Upper lobe of right lung (tissue), 1 donor: ENCODE measurements at places on chromosomes 7 and 10. TPM values are rescaled to one million over a fixed set of nuclear protein-coding genes. Genes with fewer than 3 reads are reported as not detected.

GRCh38 chr10:61164458-61165160 is 220.6 kb upstream of the RHOBTB1 start:
- H3K4me3 ChIP-seq: no peak overlapping the region
- no peak overlapping the region for H3K27ac ChIP-seq
- H3K27me3 ChIP-seq: no peaks in the 10 kb centered on the region
- DNase-seq: peak; percentile 60
- peaks cover 11% of the 10 kb centered on the region for H3K4me1 ChIP-seq
- no peaks in the 10 kb centered on the region for H3K36me3 ChIP-seq

Gene EPDR1
- total RNA-seq: 70.3 TPM

Gene HKDC1
- 9.6 TPM for total RNA-seq

Gene TMEM273
- 63.1 TPM for total RNA-seq

DNA sequence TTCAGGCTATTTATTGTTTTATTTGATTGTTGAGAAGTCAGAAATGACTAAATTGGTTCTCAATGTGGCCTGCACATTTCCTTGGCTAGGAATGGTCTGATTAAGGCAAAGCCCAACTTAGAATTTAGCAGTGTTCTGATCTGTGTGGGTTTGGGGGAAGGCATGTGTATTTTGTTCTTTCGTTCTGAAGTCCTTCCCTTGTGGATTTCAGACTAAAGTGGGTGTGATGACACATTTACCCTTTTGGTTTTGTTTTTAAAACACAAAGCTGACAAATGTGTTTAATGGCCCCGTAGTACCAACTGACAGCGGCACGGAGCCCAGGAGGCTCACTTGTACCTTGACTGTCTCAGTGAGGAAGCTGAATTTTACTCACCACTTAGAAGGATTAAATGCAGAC is 452.3 kb upstream of the GALNT17 start:
- no peak overlapping the region for H3K27ac ChIP-seq
- no peak for DNase-seq
- H3K4me3 ChIP-seq: no peak overlapping the region
- no peaks in the 10 kb centered on the region for H3K36me3 ChIP-seq

DNA sequence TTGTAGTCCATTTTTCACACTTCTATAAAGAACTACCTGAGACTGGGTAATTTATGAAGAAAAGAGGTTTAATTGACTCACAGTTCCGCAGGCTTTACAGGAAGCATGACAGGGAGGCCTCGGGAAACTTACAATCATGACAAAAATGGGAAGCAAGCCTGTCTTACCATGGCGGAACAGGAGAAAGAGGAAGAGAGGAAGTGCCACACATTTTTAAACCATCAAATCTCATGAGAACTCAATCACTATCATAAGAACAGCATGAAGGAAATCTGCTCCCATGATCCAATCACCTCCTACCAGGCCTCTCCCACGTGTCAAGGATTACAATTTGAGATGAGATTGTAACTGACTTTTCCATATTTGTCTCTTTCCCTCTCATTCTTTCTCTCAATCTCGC is 9.3 kb upstream of the PNPLA8 start:
- no peaks in the 10 kb centered on the region for H3K27me3 ChIP-seq
- no peak for DNase-seq
- H3K36me3 ChIP-seq: no peaks in the 10 kb centered on the region

Gene HOXA10
- 0.38 TPM for total RNA-seq

Gene HOXA7
- total RNA-seq: 2.9 TPM

GRCh38 chr7:2482725-2483451 is 6.7 kb upstream of the GRIFIN start:
- H3K4me1 ChIP-seq: peaks cover 9% of the 10 kb centered on the region
- no peaks in the 10 kb centered on the region for H3K27me3 ChIP-seq
- H3K36me3 ChIP-seq: no peaks in the 10 kb centered on the region
- no peak overlapping the region for H3K4me3 ChIP-seq
- H3K27ac ChIP-seq: no peak overlapping the region
- DNase-seq: no peak

GRCh38 chr7:151003572-151003971 is 12.8 kb downstream of the NOS3 start:
- no peak for DNase-seq
- H3K27ac ChIP-seq: no peak overlapping the region
- no peaks in the 10 kb centered on the region for H3K27me3 ChIP-seq

DNA sequence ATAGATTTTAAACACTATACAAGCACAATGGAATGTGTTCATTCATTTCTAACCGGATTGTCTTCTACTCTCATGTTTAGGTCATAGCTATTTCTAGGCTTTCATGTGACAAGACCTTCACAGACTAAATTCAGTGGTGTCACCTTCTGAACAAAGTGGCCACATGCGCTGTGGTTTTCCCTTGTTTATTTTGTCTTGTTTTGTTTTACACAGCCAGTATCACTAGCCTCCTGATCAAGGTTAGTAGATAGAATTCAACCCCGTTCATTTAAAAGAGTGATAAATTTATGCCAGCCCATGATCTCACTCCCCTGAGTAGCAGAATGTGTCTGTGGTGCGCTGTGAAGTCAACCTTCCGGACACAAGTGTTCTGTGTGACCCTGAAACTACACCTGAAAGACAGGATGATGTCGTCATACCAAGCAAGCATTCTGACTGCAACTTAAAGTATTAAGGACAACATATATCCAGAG is 209.1 kb downstream of the CREB5 start:
- H3K4me3 ChIP-seq: no peak overlapping the region
- no peaks in the 10 kb centered on the region for H3K27me3 ChIP-seq
- no peak for DNase-seq
- H3K27ac ChIP-seq: no peak overlapping the region

DNA sequence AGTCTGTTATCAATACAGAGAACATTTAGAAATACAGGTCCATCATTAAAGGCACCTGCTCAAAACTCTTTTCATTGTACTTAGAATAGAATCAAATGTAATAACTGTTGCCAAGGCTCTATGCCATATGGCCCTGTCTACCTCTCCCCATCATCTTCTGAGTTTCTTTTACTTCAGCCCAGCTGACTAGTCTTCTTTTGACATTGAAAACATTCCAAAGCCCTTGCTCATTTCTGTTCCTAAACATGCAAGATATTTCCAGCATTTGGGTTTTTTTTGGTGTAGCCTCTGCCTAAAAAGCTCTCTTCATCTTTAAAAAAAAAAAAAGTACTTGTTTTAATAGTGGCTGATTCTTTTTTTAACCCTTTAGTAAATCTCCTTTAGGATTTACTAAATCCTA is 165.5 kb upstream of the SMIM30 start:
- no peaks in the 10 kb centered on the region for H3K36me3 ChIP-seq
- no peak overlapping the region for H3K27ac ChIP-seq
- no peak for DNase-seq
- H3K27me3 ChIP-seq: no peaks in the 10 kb centered on the region
- H3K4me1 ChIP-seq: no peaks in the 10 kb centered on the region
- no peak overlapping the region for H3K4me3 ChIP-seq

Gene PAXIP1
- total RNA-seq: 11.8 TPM

- no peak overlapping the region for H3K27ac ChIP-seq
- H3K4me3 ChIP-seq: no peak overlapping the region
- peaks cover 14% of the 10 kb centered on the region for H3K4me1 ChIP-seq
- no peak for DNase-seq
- H3K27me3 ChIP-seq: no peaks in the 10 kb centered on the region
Observed at GRCh38 chr7:50333221-50333651, 28.7 kb downstream of the IKZF1 start.

DNA sequence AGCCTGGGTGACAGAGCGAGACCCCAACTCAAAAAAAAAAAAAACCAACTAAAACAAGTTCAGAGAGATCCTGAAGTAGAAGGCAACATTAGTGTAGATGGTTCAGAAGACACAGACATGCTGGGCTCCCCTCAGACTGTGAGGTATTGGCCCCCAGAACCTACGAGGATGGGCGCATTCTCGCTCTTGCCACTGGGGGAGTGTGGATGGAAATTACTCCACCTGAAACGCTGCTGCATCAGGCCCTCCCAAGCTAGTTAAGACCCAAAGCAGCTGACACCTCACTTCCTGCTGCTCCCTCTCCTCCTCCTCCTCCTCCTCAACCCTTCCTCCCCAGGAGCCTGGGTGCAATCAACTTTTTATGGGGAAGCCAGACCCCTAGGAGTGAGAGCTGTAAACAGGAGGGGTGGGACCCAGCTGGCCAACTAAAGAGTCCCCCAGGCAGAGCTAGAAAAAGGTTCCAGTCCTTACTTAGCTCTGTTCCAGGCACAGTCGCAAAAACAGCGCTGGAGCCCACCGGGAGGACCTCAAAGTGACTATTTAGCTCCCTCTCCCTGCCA is 7.4 kb downstream of the SH3PXD2A start:
- H3K27ac ChIP-seq: no peak overlapping the region
- no peak overlapping the region for H3K4me3 ChIP-seq
- H3K4me1 ChIP-seq: peaks cover 60% of the 10 kb centered on the region
- no peak for DNase-seq

GRCh38 chr7:1781369-1781768 is 111.3 kb downstream of the ELFN1 start:
- peak; percentile 40 for DNase-seq
- H3K27ac ChIP-seq: no peak overlapping the region
- no peaks in the 10 kb centered on the region for H3K27me3 ChIP-seq
- H3K4me3 ChIP-seq: no peak overlapping the region
- no peaks in the 10 kb centered on the region for H3K36me3 ChIP-seq

DNA sequence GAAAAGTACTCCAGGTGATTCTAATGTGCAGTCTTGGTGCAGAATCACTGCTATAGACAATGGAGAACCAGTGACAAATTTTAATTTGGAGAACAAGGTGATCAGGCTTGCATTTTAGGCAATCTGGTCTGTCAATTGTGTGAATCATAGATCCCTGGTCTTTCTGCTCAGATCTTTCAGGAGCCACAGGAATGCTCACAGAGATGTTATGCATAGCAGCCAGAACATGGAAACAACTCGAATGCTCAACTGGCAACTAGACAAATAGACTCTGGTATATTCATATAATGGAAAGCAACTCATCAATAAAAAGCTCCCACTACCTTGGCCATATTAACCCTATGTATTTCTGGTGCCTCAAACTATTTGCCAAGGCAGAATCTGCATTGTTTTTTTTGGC is 209.1 kb downstream of the PHF14 start:
- no peaks in the 10 kb centered on the region for H3K27me3 ChIP-seq
- H3K27ac ChIP-seq: no peak overlapping the region
- H3K36me3 ChIP-seq: no peaks in the 10 kb centered on the region
- no peak overlapping the region for H3K4me3 ChIP-seq

Gene MMP21
- total RNA-seq: not detected

DNA sequence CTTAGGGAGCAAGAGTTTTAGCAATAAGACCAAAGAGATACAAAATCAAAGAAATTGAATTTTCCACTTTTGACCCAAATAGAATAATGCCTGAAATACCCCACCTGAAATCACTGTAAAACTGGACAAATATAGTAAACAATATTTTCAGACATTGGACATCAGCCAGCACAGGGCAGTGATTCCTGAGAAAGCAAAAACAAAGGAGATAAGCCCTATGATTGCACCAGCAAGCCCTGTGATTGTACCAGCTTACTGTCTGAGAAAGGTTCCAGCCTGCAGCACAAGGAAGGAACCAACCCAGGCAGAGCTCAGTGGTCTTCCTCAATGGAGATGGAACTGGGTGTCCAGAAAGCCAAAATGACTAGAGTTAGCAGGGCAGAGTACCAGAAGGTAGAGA is 10.3 kb downstream of the TMEM106B start:
- no peaks in the 10 kb centered on the region for H3K27me3 ChIP-seq
- H3K36me3 ChIP-seq: peaks cover 31% of the 10 kb centered on the region
- H3K4me3 ChIP-seq: no peak overlapping the region
- no peak overlapping the region for H3K27ac ChIP-seq

Gene VPS26A
- 51.5 TPM for total RNA-seq

DNA sequence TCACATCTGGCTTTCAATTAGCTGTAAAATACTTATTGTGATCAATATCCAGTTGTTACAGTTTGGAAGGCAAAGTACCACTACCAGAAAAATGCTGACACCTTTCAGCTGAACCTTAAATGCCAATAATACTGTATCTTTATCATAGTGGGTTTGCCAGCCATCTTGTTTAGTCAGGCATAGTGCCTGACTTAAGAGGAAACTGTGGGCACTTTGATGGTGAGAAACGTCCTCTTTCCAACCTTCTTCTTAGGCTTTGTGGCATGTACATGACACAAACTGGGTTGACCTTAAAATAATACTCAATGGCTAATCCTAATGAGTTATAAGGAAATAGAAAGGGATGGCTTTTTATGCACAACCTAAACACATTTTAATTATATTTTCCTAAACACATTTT is 52.3 kb upstream of the PRR15 start:
- DNase-seq: no peak
- no peaks in the 10 kb centered on the region for H3K4me1 ChIP-seq
- peaks cover 9% of the 10 kb centered on the region for H3K36me3 ChIP-seq
- no peak overlapping the region for H3K27ac ChIP-seq
- no peaks in the 10 kb centered on the region for H3K27me3 ChIP-seq
- H3K4me3 ChIP-seq: no peak overlapping the region

Gene SYNPO2L
- total RNA-seq: 5.9 TPM

- no peak for DNase-seq
- H3K27ac ChIP-seq: no peak overlapping the region
- H3K4me1 ChIP-seq: no peaks in the 10 kb centered on the region
- H3K4me3 ChIP-seq: no peak overlapping the region
- H3K27me3 ChIP-seq: no peaks in the 10 kb centered on the region
- H3K36me3 ChIP-seq: no peaks in the 10 kb centered on the region
Observed at GRCh38 chr10:126372396-126372795, 15.9 kb downstream of the ADAM12 start.

DNA sequence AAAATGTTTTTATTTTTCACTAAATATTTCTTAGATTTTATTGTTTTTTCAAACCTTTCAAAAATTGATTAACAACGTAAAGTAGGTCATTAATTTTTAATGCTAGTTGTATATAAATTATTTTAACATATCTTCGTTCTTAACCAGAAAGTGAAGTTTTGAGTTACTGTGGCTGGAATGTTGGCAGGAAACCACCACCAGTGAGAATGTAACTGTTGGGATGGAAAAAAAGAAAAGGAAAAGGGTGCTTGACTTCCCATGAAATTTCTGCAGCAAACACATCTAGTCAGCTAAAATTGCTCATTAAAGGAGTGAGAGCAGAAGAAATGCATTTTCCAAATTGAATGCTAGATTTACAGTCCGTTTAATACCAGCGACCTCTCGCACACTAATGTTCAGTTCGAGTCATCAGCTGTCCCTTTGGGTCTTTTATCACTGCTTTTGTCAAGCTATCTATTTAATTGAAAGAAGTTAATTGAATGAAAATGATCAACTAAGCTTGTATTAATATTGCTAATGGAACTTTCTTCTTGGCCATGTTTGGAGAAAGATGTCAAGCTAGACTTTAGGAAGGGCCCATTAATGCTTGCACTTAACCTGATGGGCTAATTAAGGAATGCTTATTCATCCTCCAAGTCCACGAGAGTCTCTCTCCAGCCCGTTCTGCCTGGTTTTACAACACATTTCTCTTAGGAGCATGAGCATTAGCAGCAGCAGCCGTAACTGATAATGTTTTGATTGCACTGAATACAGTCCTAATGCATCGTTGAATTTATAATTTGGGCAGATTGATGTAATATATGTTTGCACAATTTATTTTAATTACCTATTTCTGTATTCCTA is 70.1 kb downstream of the UBE3C start:
- no peak overlapping the region for H3K27ac ChIP-seq
- H3K27me3 ChIP-seq: no peaks in the 10 kb centered on the region
- DNase-seq: no peak
- no peaks in the 10 kb centered on the region for H3K4me1 ChIP-seq
- H3K4me3 ChIP-seq: no peak overlapping the region
